Lower lobe of right lung (tissue), 2 donors: ENCODE measurements at places on chromosomes 1 and 21. TPM values are rescaled to one million over a fixed set of nuclear protein-coding genes. Genes with fewer than 3 reads are reported as not detected.
A peak's percentile ranks its signal among the peaks of the same experiment; 100 is the strongest.

DNA sequence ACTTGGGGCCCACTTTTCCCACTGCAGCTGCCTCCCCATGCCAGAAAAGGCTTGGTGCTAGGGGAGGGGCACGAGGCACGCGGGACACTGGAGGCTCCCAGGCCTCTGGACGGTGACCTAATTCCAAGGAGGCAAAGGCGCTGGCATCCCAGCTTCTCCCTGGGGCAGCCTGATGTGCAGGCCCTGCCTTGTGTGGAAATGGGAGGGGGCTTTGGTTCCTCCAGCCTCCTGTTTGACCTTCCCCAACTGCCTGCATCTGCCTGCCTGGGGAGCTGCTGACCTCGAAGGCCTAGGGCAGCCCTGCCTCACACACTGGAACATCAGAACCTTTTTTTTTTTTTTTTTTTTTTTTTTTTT, 39.9 kb downstream of the KIAA1614 start:
- no peak for DNase-seq
- no peak overlapping the region for H3K27ac ChIP-seq
- H3K4me1 ChIP-seq = peaks cover 5% of the 10 kb centered on the region
- peaks cover 18% of the 10 kb centered on the region for H3K36me3 ChIP-seq

DNA sequence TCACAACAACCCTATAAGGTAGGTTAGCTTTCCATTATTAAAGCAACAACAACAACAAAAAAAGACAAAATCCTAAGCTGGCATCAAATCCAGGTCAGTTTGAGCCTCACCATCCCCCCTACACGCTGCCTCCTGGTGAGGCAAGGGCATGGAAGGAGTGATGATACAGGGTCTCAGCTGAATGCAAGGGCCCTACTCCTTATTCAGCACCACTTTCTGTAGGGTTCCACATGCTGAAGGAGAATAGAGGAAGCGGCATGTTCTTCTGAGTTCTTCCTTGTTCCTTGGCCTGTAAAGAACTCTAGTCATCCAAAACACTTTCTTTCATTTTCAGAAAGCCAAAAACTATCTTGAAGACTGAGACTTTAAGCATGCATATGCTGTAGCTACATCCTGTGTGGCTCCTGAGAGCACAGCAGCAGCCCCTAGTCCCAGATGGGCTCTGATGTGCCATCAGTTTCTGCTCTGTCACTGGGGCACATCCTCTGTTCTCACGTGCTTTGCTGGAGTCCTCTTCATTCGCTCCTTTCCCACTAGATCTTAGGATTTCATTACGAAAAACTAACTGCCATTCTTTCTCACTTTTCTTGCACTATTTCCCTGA, 6.2 kb downstream of the ILDR2 start:
- H3K27me3 ChIP-seq = peaks cover 35% of the 10 kb centered on the region
- DNase-seq = no peak
- H3K36me3 ChIP-seq = no peaks in the 10 kb centered on the region
- H3K4me1 ChIP-seq = no peaks in the 10 kb centered on the region

The AGMAT gene
- not detected for total RNA-seq

- H3K4me1 ChIP-seq = peaks cover 96% of the 10 kb centered on the region
- H3K4me3 ChIP-seq = no peak overlapping the region
- no peaks in the 10 kb centered on the region for H3K36me3 ChIP-seq
- no peaks in the 10 kb centered on the region for H3K27me3 ChIP-seq
These were observed 111.7 kb upstream of the IRF2BP2 start for GRCh38 chr1:234721476-234722269.

- H3K4me1 ChIP-seq = peaks cover 11% of the 10 kb centered on the region
- DNase-seq = peak; percentile 74
- no peaks in the 10 kb centered on the region for H3K36me3 ChIP-seq
These were observed 118.1 kb downstream of the PGBD5 start for GRCh38 chr1:230308039-230308438.

DNA sequence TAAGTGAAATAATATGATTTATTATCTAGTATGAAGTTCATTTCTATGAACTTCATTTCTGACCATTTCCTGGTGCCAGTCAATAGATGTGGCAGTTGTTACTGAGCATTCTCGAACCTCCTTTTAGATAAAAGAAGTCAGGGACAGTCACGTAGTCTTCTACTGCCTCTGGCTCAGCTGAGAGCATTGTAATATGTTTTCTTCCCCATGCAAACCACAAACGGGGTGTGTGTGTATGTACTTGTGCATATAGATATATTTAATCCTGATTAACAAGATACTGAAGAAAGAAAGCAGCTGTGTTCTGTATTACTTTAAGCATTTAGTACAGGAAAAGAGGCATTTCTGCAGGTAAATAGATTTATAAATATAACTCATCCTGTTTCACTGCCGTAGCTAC, 21.6 kb downstream of the ZNF684 start:
- no peak overlapping the region for H3K27ac ChIP-seq
- H3K4me1 ChIP-seq = no peaks in the 10 kb centered on the region
- DNase-seq = no peak
- no peaks in the 10 kb centered on the region for H3K27me3 ChIP-seq
- no peaks in the 10 kb centered on the region for H3K36me3 ChIP-seq

The PEAR1 gene
- total RNA-seq = 14.8 TPM

The LMOD1 gene
- total RNA-seq = 24.2 TPM

- DNase-seq = peak; percentile 81
- peaks cover 97% of the 10 kb centered on the region for H3K4me1 ChIP-seq
- peak overlapping the region; percentile 18 for H3K4me3 ChIP-seq
- no peaks in the 10 kb centered on the region for H3K27me3 ChIP-seq
- H3K36me3 ChIP-seq = peaks cover 3% of the 10 kb centered on the region
- peak overlapping the region; percentile 74 for H3K27ac ChIP-seq
These were observed 5.2 kb downstream of the H6PD start for GRCh38 chr1:9239622-9240401.

DNA sequence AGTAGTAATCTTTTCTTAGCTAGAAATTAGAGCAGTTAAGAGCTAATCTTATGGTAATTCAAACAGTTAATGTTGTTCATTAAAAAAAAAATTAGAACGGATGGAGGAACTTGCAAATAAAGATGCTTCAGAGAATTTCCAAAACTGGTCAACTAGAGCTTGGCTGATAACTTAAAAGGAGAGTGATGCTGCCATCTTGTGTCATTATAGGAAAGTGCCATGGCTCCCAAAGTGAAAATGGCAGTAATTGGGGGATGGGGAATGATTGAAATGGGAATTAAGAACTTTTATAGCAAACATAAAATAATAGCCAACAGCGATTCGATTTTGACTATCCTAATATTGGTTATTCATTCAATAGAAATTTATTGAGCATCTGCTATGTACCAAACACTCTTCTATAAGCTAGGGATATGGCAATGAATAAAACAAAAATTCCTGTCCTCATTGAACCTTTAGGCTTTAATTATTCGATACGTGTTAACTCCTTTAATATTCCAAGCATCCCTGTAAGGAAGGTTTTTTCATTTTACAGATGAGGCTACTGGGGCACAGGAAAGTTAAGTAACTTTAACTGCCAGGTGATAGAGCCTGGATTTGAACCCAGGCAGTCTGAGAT, 5.7 kb upstream of the PLPP3 start:
- no peak overlapping the region for H3K4me3 ChIP-seq
- H3K27ac ChIP-seq = no peak overlapping the region
- no peak for DNase-seq
- no peaks in the 10 kb centered on the region for H3K36me3 ChIP-seq
- no peaks in the 10 kb centered on the region for H3K27me3 ChIP-seq
- peaks cover 5% of the 10 kb centered on the region for H3K4me1 ChIP-seq

DNA sequence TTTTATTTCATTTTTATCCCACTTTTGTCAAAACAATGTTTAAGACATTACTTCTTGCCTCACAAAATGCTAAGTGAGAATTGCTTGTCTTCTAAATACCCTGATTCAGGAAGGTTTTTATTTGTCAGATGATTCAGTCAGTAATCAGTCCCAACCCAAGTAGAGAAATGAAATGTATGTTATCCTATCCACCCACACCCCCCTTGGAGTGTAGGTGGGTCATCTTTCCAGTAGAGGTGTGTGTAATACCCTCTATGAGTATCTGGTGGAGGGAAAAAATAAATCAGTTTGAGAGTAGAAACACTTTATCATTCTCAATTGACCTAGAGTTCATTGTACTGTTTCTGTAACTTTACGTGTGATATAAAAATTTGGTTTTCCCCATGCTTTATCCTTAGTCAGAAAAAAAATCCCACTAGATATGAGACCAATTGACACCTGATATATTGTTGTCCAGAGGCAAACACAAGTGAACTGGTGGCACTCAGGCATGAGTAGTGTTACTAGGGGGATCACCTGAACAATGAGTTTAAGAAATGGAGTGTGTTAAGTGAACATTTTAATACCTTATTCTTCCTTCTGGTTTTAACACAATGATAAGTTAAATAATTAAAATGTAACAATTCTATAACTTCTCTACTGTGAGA, 153.8 kb upstream of the C1orf105 start:
- no peak overlapping the region for H3K27ac ChIP-seq
- H3K36me3 ChIP-seq = no peaks in the 10 kb centered on the region
- H3K27me3 ChIP-seq = no peaks in the 10 kb centered on the region
- H3K4me3 ChIP-seq = no peak overlapping the region

The PAQR7 gene
- total RNA-seq = 9.3 TPM

The NFIA gene
- 70.0 TPM for total RNA-seq

The PGLYRP4 gene
- total RNA-seq = 0.30 TPM

GRCh38 chr1:201573923-201574322, 35.0 kb downstream of the NAV1 start:
- H3K4me3 ChIP-seq = no peak overlapping the region
- peaks cover 26% of the 10 kb centered on the region for H3K4me1 ChIP-seq
- no peaks in the 10 kb centered on the region for H3K27me3 ChIP-seq
- no peak overlapping the region for H3K27ac ChIP-seq
- H3K36me3 ChIP-seq = no peaks in the 10 kb centered on the region

The AKR7A2 gene
- 37.4 TPM for total RNA-seq

DNA sequence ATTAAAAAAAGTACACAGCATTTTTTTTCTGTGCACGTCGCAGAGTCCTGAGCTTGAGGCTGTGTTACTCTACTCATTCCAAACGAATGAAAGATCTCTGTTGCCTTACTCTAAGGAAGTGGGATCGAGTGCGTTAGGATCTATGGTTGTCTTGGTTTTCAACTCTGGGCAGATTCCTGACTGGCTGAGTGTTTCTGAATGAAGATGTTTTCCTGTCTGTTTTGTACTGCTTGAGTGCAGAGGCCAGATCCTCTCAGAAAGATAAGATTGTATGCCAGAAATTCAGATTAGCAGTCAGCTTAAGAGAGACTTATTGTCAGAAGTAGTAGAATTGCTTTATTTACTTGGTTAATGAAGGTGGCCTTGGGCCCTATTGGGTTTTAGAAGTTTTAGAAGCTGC, 14.0 kb downstream of the PLA2G2E start:
- H3K36me3 ChIP-seq = peaks cover 95% of the 10 kb centered on the region
- H3K4me1 ChIP-seq = no peaks in the 10 kb centered on the region
- H3K27me3 ChIP-seq = no peaks in the 10 kb centered on the region
- no peak overlapping the region for H3K4me3 ChIP-seq

DNA sequence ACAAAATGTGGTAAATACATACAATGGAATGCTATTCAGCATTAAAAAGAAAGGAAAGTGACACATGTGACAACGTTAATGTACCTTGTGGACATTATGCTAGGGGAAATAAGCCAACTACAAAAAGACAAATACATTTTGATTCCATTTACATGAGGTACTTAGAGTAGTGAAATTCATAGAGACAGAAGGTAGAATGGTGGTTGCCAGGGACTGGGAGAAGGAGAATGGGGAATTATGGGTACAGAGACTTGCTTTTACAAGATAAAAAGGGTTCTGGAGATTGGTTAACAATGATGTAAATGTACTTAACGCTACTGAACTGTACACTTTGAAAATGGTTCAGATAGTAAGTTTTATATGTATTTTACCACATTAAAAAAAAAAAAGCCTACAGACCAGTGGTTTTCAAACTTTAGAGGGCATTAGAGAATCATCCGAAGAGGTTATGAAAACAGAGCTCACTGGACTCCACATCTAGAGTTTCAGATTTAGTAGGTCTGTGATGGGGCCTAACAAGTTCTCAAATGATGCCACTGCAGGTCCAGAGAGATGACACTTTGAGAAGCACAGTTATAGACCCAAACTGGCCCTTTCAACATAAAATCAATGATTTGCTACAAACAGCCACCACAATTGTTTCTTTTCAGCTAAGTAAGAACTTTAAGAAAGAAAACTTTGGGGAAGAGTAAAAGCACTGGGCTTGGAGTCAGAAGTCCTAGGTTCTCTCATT, 9.6 kb upstream of the ADCY10 start:
- H3K36me3 ChIP-seq = peaks cover 5% of the 10 kb centered on the region
- H3K4me3 ChIP-seq = no peak overlapping the region
- no peaks in the 10 kb centered on the region for H3K27me3 ChIP-seq
- no peak for DNase-seq

DNA sequence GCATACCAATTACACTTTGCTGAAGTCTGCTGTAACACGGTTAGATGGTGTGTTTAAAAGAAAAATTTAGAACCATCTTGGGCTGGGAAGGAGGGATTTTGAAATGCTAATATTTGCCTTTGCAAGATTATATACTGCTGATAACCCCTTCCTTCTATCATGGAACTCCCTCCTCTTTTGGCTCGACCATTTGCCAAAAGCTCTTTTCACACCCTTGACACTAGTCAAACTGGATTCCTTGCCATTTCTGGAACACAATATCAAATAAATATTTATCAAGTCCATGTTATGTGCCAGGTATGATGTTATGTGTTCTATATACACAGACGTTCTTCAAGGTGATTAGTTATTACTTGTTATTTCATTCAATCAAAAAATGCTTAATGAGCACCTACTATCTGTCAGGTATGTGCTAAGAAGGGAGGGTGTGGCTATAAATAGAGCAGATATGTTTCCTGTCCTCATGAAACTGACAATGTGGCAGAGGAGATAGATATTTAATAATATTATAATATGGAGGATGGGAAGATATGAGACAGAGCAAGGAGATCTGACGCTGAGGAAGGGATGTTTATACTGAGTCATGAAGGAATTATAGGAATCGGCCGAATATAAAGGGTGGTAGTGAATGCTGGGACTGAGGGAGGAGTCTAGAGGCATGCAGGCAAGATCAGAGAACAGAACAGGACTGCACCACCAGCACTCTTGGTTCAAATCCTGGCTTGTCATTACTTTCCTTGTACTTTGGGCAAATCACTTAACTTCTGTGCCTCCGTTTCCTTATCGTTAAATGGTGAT, 16.1 kb upstream of the XPR1 start:
- peaks cover 43% of the 10 kb centered on the region for H3K4me1 ChIP-seq
- no peak overlapping the region for H3K27ac ChIP-seq
- no peak for DNase-seq
- H3K27me3 ChIP-seq = no peaks in the 10 kb centered on the region
- no peaks in the 10 kb centered on the region for H3K36me3 ChIP-seq
- H3K4me3 ChIP-seq = no peak overlapping the region

The PTPN14 gene
- 34.1 TPM for total RNA-seq

The SELENBP1 gene
- 413 TPM for total RNA-seq

DNA sequence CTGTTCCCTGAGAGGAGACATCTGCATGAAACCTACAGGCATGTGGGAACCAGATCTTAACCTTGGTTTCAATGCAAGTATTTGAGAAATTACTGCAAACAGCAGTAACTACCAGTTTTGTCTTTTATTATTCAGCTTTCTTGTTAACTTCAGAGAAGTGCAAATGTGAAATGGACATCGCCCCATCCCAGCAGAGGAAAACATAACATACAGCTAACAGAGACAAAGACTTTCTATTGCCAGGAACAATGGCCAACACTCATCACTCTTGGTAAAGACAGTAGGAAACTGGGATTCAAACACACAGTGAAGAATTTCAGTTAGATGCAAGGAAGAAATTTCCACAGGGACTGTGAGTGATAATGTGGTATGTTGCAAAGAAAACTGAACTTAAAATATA, 115.1 kb downstream of the SLC30A10 start:
- H3K4me1 ChIP-seq = peaks cover 8% of the 10 kb centered on the region
- no peaks in the 10 kb centered on the region for H3K36me3 ChIP-seq
- H3K27me3 ChIP-seq = no peaks in the 10 kb centered on the region
